ENCODE measurements at places on chromosomes 2 and 18.

GRCh38 chr2:158882297-158882696 is 86.1 kb upstream of the TANC1 start:
- DNase-seq, result no peak

DNA sequence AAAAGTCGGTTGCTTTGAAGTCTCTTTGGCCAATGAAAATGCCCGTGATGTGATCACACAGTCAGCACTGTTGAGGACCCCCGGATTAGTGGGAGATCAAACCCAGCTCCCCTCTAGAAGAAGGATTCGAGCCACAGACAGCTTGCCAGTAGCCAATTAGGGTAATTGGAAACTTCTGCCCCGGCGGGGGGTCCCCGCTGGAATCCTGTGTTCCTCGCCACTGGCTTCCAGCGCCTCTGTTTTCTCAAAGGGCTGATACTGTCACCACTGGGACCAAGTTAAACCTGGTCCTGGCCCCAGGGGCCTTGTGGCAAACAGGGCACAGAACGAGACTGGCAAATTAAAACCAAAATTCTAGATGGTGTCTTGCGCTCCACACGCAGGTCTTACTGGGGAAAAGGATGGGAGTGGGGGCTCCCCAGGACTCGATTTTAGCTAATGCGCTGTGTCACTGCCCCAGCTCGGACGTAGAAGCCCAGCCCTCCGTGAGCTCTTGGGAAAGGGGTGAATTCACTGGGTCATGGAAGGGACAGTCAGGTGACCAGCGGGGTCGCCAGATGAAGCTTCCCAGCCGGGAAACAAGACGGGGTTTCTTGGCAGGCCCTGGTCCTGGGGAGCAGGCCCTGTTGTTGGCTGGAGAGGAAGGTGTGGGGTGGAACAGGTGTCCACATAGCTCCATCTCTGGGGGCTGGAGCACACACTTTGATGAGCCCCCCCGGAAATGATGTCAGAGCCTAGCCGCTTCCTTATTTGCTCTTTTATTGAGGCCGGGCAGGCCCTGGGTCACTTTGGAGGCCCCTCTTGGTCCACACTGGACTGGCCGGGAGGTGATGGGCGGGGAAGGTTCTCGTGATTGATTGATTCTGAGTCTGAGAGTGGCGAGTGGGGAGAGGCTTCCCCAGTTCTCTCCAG is 90.2 kb downstream of the SMAD7 start:
- DNase-seq, result no peak

GRCh38 chr2:208548700-208549099 is 142.1 kb downstream of the PTH2R start:
- DNase-seq, result no peak

GRCh38 chr2:67412424-67412823 is 15.3 kb downstream of the ETAA1 start:
- no peak for DNase-seq

DNA sequence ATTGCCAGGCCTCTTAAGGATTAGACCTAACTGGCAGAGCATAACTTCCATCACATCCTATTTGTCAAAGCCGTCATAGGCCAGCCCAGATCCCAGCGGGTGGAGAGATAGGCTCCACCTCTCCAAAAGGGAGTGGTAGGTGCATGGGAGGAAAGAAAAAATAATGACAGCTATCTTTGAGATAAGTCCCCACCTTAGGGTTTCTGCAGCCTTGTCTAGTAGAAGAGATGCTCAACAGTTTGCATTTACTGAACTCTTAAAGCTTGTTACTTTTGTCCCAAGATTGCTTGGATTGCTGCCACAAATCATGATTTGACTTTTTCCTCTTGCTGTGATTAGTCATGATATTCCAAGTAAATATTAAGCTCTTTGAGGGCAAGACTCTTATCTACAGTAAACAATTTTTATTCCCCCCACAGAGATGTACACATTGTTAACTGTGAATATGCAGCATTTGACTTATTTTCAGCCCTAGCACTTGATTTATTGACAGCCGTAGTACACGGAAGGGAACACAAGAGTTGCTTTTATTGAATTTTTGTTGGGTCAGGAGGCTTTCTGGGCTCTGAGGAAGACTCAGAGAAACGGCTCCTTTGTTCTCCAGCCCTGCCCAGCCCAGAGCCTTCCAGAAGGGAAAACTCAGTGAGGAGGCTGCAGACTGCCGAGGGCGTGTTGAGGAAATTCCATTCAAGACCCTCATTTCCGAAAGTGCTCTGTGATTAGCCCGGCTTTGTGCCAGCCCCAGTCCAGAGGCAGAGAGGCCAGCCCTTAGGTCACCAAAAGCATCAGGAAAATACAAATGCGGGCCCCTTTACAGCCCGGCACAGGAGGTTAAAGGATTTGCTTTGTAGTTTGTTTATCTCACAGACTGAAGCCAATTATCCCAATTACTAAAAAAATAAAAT is 75.5 kb upstream of the ZNF532 start:
- no peak for DNase-seq

DNA sequence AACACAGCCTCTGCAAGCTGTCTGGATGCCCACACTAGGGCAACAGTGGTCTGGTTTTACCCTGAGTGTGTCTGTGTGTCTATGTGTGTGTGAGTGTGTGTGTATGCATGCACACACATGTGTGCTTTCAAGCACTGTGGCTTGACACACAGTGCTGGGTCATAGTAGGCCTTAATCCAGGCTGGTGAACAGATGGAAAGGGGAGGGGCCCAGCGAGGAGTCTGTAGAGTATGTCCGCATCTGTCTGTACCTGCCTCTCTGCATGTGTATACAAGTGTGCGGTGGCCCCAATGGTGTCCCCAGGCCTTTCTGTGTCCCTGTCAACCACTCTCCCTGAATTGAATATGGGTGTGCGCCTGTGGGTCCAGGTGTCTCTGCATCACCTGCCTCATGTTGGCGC is 9.3 kb upstream of the KCNIP3 start:
- DNase-seq, result no peak

- no peak for DNase-seq
These were observed 118.3 kb upstream of the ANKRD30BL start for GRCh38 chr2:132279930-132280615.

DNA sequence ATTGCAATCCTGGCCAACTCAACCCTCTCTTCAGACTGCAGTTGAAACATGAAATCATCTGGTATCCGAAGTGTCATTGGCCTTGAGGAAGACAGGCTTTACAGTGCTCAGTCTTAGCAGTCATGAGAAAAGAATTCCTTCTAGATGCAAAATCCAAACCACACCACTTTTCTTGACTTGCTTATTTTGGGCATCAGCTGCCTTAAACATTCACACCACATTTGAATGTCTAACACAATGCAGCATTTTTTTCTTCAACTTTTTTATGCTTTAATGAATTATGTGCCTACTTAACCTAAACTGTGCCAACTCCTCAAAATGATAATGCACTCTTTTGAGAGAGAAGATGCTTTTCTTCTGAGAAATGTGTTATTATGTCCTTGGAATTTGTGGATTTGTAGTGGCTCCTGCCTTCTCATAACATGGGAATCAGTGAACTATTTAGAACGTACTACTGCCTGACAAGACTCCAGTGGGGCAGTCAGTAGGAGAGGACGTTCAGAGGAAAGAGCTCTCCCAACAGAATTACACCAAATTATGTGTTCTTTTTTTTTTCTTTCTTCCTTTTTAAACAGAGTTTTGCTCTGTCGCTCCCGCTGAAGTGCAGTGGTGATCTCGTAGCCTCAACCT is 3.2 kb upstream of the FAM98A start:
- no peak for DNase-seq

DNA sequence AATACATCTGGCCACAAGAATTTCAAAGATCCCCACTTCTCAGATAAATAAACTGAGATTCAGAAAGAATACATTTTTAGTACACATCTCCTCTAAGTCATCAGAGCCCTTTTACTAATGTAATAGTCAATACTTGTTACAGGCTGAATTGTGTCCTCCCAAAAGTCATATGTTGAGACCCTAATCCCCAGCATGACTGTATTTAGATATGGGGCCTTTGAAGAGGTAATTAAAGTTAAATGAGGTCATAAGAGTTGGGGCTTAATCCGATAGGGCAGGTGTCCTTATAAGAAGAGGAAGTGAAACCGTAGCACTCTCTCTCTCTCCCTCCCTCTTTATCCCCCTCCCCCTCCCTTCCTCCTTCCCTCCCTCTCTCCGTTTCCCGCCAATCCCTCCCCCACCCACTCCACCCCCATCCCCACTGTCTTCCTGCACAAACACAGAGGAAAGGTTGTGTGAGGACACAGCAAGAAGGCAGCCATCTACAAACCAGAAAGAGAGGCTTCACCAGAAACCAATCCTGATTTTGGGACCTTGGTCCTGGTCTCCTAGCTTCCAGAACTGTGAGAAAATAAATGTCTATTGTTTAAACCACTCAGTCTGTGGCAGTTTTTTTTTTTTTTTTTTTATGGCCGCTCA is 66.6 kb upstream of the ZNF397 start:
- no peak for DNase-seq

DNA sequence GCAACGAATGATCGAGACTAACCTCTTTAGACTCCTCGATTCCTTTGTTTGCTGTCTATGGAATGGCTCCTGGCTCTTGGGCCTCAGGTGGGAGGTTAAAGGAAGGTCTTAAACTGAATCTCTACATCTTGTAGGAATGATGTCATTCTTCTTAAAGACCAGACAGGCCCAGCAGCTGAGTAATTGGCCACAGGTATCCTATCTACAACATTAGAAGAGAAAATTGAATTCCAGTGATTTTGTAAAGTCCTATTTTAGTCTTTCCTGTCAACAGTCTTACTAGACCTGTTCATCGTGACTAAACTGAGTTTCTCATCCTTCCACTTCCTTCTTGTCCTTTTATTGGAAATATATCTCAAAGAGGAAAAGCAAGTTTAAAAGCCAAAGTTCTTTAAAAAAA is 274.8 kb downstream of the ALPK2 start:
- DNase-seq, result no peak

- no peak for DNase-seq
These were observed 63.2 kb downstream of the SCG2 start for GRCh38 chr2:223538920-223539440.

GRCh38 chr2:41595240-41595639 is 452.6 kb upstream of the PKDCC start:
- no peak for DNase-seq

GRCh38 chr2:145068509-145068908 is 548.6 kb upstream of the ZEB2 start:
- no peak for DNase-seq

GRCh38 chr2:241489733-241490680 is 18.4 kb downstream of the STK25 start:
- no peak for DNase-seq

- no peak for DNase-seq
These were observed 12.8 kb downstream of the NOSTRIN start for GRCh38 chr2:168814939-168815907.

- no peak for DNase-seq
These were observed 12.6 kb downstream of the DTYMK start for GRCh38 chr2:241673797-241674725.

DNA sequence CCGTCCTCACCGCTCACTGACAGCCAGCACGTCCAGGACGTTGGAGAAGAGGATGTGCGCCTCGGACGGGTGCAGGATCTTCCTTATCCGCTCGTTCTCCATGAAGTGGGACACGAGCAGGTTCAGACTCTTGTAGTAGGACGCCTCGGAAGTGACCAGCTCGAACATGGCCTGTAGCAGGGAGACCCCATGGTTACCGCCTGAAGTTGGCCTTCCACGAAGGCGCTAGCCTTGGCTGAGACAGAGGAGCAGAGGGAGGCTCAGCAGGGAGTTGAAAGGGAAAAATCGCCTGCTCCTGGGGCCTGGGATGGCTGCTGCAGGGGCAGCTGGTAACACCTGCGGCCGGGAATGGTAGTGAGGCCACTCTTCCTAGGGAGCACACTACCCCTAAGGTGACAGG is 24.7 kb downstream of the SNORC start:
- no peak for DNase-seq

All from activated CD4-positive, CD25-positive, alpha-beta regulatory T cell treated with anti-CD3 and anti-CD28 coated beads, Interleukin-2, amount 50 U/mL, for 72 hours (primary cell).